ENCODE measurements at places on chromosomes 6 and 20.

GRCh38 chr6:105805501-105806023, 280.6 kb upstream of the PRDM1 start:
- DNase-seq, result no peak

DNA sequence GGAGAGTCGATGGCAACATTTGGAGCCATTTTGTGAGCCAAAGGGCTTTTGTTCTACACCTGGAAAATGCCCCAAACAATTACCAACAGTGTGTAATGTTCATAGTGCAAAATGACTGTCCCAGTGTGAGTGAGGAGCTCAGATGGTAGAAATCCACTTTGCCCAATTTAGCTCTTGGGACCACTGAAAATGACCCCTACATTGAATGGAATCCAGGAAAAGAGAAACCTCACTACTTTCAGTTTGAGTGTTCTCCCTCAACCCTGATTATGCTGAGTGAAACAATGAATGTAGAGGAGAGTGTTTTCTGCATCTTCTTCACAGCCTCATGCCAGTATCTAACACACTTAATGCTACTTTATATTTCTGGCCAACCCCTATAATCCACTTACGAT, 84.9 kb upstream of the NRN1 start:
- DNase-seq, result no peak

- no peak for DNase-seq
Measured at GRCh38 chr6:119224095-119224701, 125.4 kb downstream of the MAN1A1 start.

GRCh38 chr20:62824476-62825332, 7.9 kb downstream of the COL9A3 start:
- DNase-seq, result peak; percentile 59

Data from naive thymus-derived CD4-positive, alpha-beta T cell (primary cell).